ENCODE measurements at places on chromosomes 3 and 15.

GRCh38 chr15:89657686-89658200 is 2.5 kb upstream of the KIF7 start:
- DNase-seq: no peak

DNA sequence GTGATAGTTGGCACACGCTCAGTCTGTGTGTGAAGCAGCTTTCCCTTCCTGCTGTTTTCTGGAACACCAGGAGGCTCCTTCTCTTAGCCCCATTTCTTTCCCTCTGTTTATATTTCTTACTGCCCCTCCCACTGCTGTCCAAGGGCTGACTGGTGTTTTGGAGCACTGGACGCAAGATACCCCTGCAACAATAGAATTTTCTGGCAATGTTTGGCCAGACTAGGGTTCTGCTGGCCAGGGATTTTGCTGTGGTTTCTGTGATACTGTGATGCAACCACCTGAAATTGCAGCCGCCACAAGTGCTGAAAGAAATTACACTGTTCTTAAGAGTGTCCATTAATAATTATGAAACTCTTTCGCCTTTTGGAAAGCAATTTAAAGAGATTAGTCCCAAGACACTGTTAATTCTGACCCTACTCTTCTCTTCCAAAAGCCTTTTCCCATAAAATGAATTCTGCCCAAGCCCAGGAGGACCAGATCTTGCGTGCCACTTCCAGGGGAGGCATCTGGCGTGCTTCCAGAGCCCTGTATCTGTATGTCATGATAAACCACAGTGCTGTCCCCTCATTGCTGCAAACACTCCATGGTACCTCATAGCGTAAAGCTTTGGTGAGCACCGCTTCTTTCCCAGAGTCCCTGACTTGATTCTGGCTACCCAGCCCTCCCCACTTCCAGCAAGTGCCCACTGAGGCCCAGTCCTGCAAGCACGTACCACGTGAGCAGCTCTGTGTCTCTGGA is 159.4 kb upstream of the CHRM5 start:
- DNase-seq: no peak

DNA sequence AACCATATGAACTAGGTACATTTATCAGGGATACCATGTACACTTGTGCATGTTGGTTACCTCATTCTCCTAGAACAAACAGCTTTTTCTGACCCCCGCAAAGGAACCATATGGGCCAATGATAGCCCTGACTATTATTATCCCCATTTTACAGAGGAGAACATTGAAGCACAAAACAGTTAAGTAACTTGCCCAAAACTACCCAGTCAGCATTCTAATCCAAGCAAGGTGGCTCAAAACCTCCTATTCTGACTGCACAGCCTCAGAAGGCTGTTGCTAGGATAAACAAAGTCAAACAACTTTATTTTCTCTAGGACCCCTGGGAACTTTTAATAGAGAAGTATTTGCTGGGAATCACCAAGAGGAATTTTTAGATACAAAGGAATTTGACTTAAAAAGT is 36.7 kb downstream of the CFAP44 start:
- no peak for DNase-seq

DNA sequence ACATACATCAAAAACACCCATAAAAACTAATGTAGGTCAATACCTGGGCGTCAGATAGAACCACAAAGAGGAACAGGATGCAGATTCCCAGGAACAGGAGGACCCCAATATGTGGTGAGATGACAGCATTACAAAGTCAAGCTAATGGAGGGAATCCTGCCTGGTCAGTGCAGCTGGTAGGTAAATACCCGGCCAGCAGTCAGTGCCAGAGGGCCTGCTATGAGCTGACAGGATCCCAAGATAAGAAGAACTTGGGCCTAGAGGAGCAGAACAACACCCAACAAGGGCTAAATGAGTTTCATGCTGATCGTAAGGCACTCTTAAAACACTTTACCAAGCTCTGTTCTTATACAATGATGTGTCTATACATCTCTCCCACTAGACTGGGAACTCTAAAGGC is 61.2 kb upstream of the KCNMB2 start:
- DNase-seq: no peak

DNA sequence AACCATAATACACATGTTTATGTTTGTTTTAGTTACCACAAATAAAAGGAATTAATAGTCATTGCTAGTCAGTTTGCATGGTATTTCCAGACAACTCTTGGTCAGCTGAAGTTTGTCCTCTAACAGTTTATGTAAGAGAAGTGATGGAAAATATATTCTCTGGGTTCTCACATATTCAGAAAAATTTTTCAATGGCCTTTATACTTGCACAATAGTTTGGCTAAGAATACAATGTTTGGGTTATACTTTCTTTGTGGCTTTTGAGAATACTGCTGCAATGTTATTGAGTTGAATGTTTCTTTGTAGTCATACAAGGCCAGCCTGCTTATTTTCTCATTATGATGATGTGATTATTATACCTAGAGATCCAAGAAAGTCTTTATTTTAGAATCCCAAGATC is 133.9 kb downstream of the RAP2B start:
- no peak for DNase-seq

DNA sequence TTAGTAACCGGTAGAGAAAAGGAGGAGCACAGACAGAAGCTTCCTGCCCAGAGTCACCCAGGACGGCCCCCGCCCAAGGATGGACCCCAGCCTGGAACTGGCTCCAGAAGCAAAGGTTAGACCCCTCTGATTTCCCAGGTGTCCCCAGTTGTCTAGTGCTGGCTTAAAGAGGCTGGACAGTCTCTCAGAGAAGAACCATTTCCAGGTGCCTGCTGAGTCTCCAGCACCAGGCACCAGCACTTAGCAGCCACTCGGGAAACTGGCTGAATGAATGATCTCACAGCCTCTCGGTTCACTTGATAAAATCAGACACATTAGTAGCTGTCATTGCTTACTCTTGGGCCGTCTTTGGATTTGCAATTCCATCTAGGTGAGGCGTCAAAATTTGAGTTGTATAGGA is 139.7 kb upstream of the HES1 start:
- DNase-seq: no peak

DNA sequence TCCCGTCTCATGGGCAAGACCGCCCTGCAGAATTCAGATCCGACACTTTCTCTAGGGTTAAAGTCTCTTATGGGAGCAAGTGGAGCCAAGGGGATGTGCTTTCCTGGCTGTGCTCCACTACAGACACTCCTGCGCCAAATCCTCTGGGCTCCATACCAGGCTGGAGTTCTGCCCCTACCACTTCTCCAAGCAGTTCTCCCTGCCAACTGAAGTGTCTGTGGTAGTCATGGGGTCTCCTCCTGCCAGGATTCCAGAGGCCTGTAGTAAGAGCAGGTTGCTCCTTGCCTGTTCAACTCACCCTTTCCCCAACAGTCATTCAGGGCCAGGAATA is 403.2 kb downstream of the GRM7 start:
- DNase-seq: no peak

DNA sequence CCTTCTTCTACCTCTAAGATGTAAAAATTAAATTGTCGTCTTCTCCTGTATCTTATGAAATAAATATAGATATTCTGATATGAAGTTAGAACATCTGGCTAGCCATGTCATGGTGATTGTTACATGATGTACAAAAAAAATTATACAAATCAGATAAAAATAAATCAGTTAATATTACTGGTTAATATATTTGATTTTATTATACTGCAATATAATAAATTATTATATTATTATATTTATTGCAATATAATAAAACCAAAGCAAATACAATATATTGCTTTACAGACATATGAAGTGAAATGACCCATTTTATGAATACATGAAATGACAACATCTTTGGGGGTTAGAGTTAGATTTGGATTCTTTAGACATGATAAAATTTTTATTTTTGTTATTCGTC is 72.3 kb upstream of the NAALADL2 start:
- DNase-seq: no peak

GRCh38 chr3:137765310-137766033 is 1.4 kb downstream of the SOX14 start:
- no peak for DNase-seq

DNA sequence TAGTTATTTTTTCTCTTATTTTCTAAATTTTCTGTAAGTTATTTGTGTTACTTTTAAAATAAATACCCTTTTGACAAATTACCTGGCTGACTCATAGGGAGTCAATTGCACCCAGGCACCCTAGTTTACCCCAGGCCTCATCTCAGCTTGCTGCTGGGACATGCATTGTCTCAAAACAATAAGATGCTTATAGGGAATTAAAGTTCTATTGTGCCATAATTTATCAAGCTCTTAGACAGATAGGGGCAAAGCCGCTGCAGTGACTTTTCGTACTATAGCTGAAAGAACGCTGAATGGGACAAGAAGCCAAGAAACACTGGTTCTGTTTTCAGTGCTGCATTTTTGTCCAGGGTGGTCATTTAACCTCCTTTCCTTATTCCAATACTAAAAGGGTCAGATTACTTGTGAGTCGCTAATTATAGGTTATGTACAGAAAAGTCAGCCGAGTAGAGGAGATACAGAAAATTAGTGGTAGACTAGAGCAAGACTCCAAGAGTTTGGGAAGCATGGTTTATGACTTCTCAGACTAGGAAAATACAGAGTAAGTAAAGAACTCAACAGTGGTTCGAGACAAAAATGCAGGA is 50.3 kb downstream of the EXD1 start:
- no peak for DNase-seq

GRCh38 chr3:127518456-127519081 is 72.0 kb downstream of the TPRA1 start:
- no peak for DNase-seq

DNA sequence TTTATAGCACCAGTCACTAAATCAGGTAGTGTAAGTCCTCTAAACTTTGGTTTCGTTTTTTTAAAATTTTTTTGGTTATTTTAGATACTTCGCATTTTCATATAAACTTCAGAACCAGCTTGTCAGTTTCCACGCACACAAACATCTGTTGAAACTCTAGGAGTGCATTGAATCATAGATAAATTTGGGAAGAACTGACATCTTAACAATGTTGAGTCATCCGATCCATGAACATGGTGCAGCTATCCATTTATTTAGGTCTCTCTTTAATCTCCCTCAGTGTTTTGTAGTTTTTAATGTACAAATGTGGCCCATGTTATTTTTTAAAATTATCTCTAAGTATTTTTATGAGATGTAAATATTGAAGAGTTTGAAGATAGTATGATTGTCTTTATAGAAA is 17.7 kb downstream of the TICRR start:
- DNase-seq: no peak

DNA sequence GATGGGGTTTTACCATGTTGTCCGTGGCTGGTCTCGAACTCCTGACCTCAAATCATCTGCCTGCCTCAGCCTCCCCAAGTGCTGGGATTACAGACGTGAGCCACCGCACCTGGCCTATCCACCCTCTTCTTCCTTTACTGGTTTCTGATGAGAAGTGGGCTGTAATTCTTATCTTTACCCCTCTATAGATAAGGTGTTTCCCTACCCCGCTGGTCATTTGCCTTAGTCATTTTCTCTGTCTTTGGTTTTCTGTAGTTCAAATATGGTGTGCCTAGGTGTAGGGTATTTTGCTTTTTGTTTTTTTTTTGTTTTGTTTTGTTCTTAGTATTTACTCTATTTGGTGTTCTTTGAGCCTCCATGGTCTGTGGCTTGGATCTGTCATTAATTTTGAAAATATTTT is 41.3 kb downstream of the APBA2 start:
- no peak for DNase-seq

DNA sequence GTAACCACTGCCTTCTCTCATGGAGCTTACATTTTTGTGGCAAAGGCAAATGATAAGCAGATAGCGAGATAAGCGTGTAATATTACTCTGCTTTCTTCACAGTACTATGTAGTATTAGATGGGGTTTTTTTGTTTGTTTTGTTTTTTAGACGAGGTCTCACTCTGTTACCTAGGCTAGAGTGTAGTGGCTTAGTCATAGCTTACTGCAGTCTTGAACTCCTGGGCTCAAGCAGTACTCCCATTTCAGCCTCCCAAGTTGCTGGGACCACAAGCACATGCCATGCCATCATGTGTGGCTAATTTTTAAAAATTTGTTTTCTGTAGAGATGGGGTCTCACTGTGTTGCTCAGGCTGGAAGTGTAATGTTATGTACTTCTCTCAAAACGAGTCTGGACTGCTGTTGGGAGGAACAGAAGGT is 22.9 kb downstream of the MBNL1 start:
- no peak for DNase-seq

DNA sequence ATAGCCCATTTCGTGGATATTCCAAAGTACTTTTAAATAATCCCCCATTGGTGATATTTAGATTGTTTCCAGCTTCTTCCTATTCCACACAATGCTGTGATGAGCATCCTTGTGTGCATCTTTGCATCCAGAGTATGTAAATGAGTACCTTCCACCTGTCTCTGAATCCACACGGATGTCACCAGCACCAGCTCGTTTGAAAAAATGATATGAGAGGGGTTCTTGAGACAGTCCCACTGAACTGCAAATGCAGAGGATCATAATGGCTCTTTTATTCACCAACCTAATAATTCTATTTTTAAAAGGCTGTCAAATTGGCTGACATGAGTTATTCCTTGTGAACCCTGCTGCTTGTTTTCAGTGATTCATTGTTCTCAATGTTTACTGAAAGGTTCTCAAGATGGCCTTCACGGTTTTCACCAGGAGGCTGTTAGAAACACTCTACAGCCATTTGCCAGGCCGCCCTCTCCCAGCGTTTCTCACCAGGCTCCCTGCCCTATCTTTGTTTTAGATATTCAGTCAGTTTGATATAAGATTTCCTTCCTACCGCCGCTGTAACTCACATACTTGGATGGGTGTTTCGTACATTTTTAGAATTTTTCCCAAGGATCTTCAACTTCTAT is 96.7 kb upstream of the PTPRG start:
- DNase-seq: no peak

DNA sequence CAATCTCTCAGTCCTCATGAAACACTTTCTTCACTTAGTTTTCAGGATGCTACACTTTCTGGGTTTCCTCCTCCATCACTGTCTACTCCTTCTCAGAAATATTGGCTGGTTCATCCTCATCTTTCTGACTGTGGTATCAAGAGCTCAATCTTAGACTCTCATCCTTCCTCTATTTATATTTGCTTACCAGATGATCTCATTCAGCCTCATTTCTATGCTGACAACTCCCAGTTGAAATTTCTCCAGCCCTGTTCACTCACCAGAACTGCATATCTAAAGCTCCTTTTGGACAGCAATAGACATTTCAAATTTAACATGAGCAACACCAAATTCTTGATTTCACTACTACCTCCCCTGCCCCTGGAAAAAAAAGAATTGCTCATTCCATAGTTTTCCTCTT is 48.0 kb upstream of the FBN1 start:
- no peak for DNase-seq

DNA sequence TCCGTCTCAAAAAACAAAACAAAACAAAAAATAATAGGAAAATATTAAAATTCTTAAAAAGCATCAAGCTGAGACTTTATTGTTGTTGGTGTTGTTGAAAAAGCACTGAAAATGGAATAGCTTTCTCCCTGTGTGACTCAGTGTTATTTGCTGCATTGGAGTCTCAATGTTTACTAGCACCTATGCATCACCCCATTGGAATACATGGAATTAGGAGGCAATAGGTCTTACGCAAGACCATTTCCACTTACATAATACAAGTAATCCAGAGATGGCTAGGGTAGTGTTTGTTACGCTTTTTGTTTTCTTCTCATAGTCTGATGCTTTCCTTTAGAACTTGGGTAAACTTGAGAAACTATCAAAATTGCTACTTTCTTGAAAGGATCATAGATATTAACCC is 15.2 kb downstream of the GXYLT2 start:
- no peak for DNase-seq

- DNase-seq: no peak
Observed at GRCh38 chr3:59052803-59053411, 3.1 kb upstream of the CFAP20DC start.

- DNase-seq: no peak
Observed at GRCh38 chr3:135447483-135447882, 518.0 kb upstream of the PPP2R3A start.

Data from stimulated activated CD4-positive, alpha-beta T cell treated with anti-CD3 and anti-CD28 coated beads, TNF-alpha, amount 100 ng/mL, for 24 hours (primary cell).